ENCODE measurements at places on chromosomes 3 and 15.

DNA sequence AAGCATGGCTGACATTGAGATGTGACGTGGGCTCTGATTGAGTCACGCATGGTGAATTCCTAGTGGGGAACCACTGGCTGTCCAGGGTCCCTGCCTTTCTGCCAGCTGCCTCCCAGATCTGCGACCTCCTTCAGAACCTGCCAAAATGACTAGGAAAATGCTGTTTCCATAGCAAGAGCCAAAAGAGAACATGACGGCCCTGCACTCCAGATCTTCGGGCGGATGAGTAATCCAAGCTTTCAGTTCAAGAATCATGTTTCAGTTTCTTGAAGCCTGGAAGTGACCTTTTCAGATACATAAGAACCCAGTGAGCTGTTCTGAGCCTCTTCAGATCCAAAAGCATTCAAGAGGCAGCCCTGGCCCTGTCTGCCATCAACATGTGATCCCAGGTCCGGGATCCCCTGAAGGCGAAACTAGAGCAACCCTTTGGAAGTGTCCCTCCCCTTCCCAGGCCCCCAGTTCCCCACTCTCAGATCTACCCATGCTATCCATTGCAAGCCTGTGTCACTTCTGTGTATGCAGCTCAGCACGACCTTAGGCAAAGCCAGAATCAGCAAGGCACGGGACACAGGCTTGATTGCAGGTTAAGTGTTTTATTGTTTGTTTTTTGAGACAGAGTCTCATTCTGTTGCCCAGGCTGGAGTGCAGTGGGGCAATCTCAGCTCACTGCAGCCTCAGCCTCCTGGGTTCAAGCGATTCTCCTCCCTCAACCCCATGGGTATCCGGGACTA is 19.7 kb downstream of the ANKRD63 start:
- no peak for DNase-seq

DNA sequence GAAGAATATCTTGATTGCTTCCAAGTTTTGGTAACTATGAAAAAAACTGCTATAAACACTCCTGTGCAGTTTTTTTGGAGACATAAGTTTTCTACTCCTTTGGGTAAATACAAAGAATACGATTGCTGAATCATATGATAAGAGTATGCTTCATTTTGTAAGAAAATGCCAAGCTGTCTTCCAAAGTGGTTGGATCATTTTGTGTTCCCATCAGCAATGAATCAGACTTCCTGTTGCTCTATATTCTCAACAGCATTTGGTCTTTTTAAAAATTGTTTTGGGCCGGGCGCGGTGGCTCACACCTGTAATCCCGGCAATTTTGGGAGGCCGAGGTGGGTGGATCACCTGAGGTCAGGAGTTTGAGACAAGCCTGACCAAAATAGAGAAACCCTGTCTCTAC is 14.5 kb downstream of the BTD start:
- no peak for DNase-seq

GRCh38 chr3:99747915-99748314 is 69.7 kb upstream of the CMSS1 start:
- no peak for DNase-seq

DNA sequence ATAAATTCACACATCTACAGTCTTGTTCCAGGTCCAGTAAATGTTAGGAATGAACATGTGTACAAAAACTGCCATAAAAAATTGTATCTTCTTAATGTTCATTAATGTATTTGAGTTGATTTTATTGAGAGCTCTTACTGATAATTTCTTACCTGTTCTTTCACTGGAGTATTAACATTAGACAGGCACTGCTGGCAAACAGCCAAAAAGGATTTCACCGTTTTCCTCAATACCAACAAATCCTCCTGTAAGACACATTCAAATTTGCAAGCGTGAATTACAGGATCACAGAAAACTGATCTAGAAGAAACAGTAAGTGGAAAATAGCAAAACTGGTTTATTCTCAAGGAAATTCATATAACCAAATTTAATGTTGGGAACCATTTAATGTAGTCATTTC is 127.4 kb downstream of the PCCB start:
- no peak for DNase-seq

DNA sequence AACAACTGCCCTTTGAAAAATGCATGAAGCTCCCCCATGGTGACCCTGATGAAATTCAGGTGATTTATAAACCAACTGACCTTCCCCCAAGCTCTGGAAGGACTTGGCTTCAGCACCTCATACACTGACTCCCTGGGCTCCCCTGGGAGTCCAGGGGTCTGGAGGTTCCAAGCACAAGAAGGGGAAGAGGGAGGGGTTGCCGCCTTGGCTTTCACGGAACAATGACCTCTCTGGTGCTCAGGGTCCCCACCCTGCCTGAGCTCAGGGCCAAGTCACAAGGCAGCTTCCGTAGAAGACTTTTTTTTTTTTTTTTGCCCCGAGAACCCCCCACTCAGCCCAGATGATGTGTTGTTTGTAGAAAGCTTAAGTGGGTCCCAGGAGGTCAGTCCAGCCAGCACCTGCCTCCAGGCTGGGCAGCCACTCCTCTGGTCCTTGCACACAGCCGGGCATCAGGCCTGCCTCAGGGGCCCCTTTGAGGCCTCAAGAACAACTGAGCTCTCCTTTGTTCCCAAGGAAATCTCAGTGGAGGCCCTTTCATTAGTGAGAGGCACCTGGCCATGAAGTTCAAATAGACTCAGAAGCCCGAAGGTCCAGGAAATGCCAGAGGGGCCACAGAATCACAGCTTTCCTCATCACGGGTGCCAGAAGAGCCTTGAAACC is 14.0 kb upstream of the ALAS1 start:
- no peak for DNase-seq

GRCh38 chr3:44862226-44862637 is 520 bp downstream of the TMEM42 start:
- DNase-seq, result no peak

GRCh38 chr3:176328198-176328597 is 869.1 kb downstream of the TBL1XR1 start:
- no peak for DNase-seq

DNA sequence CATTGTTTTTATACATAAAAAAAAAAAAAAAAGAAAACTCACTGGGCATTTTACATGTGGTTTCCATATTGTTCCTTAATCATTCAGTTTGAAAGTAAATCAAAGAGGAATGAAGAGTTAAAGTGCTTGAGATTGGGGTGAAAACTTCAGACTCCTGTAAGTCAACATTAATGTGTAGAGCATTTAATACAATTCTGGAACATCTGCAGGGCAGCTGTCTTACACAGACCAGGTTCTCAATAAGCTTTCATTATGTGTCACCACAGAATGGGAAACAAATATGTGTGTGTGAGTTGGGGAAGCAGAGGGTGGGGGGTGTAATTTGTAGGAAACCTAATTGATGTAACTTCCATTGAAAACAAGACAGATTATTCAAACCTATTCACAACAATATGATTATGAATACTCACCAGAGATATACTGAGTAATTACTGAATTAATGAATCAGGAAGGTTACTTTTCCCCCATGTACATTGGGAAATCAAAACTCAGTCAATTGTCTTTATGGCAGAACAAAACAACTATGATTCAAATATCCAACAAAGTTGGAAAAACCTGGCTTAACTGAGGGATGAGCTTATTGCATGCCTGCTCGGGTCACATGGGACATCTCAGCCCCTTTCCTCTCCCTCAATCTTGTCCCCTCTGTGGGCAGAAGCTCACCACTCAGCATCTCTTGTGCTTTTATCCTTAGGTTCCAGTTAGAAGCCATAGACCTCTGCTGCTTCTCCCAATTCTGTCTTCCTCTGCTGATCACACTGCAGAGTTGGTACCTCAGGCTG is 281.2 kb upstream of the THBS1 start:
- no peak for DNase-seq

GRCh38 chr15:85383470-85384148 is 3.2 kb downstream of the AKAP13 start:
- no peak for DNase-seq

DNA sequence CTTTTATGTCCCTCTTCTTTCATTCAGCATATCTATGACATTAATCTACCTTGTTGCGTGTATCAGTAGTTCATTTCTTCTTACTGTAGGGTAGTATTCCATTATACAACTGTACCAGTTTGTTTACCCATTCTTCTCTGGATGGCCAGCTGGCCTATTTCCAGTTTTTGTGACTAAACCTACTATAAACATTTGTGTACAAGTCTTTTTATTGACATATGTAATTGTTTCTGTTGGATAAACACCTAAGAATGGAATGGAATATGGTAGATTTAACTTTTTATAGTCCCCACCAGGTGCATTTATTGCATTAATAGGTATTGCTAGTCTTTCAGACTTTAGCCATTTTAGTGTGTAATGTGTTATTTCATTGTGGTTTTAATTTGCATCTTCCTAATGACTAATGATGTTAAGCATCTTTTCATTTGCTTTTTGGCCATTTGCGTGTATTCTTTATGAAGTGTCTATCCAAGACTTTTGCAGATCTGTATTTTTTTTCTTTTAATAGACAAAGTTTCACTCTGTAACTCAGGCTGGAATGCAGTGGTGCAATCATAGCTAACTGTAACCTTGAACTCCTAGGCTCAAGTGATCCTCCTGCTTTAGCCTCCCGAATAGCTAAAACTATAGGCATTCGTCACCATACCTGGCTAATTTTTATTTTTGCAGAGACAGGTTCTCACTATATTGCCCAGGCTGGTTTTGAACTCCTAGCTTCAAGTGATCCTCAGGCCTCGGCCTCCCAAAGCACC is 41.9 kb upstream of the XRN1 start:
- no peak for DNase-seq

- DNase-seq, result no peak
These were observed 476.5 kb upstream of the WNT5A start for GRCh38 chr3:55963601-55964000.

DNA sequence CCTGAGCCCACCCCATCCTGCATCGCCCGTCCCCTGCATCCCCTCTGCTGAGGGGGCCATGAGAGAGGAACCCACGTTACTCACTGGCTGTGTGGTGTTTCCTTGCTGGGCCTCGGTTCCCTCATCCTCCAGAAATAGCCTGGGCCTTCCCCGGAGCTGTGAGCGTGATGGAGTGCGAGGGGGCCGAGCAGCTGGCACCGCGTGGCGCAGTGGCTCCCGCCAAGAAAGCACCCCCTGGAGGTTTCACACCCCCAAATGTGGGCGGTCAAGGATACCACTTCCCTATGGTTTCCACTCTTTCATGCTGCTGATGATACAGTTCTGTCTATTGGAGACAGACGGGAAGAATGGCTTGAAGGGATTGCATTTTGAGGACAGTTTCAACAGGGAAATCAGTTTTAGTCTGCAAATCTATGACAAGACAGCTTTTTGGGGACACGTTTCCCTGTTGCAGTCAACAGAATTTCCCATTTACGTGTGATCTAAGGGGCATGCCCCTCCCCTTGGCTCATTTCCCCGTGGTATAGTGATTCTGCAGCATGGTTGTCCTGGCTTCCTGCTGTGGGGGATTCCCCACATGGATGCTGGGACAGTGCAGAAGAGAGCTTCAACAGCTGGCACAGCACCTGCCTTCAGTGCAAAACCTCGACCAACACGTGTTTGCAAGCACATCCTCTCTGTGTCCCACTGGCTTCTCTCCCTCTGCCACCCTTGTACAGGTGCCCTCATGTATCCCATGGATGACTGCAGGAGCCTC is 377.5 kb downstream of the LRTM1 start:
- no peak for DNase-seq

DNA sequence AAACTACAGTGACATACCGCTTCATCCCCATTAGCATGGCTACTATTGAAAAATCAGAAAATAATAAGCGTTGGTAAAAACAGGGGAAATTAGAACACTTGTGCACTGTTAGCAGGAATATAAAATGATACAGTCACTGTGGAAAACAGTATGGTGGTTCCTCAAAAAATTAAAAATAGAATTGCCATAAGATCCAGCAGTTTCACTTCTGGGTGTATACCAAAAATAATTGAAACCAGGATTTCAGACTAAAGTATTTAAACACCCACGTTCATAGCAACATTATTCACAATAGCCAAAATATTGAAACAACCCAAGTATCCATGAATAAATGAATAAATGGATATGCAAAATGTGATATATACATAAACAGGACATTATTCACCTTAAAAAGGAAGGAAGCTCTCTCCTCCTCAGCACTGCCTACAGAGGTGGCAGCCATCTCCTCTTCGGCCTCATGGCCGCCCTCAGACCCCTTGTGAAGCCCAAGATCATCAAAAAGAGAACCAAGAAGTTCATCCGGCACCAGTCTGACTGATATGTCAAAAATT is 34.1 kb downstream of the NGLY1 start:
- no peak for DNase-seq

DNA sequence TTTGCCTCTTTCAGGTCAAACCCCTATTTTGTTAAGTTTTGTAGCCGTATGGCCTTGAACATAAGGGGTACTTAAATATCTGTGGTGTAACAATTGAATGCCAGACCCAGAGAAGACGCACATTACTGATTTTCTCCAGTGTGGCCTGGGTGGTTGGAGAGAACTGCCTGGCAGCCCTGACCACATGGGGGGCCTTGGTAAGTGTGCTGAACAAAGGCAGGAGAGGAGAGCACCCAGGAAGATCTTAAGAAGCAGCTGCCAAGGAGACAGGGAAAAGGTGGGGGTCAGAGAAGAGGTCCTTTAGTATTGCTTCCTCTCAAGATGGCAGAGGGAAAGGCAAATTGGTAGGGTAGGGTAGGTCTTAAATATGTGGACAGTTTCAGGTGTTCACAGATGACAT is 35.7 kb downstream of the TRANK1 start:
- DNase-seq, result no peak

DNA sequence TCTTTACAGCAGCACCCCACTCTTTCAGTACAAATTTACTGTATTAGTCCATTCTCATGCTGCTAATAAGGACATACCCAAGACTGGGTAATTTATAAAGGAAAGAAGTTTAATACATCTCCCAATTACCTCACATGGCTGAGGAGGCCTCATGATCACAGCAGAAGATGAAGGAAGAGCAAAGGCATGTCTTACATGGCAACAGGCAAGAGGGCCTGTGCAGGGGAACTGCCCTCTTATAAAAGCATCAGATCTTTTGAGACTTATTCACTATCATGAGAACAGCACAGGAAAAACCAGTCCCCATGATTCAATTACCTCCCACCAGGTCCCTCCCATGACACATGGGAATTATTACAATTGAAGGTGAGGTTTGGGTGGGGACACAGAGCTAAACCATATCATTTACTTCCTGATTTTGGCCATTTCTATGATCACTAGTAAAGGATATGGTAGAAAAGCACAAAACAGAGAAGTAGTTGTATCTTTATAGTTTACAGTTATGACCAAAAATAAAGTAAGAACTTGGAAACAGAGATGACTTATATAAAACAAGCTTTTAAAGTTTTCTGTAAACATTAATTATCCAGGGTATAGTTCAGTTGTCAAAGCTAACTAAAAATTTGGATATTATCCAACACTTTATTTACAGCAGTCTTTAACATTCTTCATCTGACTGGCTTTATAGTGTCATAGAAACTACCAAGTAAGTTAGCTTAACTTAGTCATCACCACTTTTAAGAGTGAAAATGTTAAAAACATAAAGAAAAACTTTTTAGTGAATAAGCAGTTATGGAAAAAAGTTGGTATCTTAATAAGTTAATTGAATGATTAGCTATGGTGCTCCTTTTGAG is 40.2 kb downstream of the P2RY1 start:
- no peak for DNase-seq

GRCh38 chr3:116246406-116246980 is 198.8 kb downstream of the LSAMP start:
- no peak for DNase-seq
